Activated CD4-positive, alpha-beta T cell treated with anti-CD3 and anti-CD28 coated beads for 36 hours (primary cell): ENCODE measurements at places on chromosomes 7 and 10. TPM values are rescaled to one million over a fixed set of nuclear protein-coding genes. Genes with fewer than 3 reads are reported as not detected.

- H3K27ac ChIP-seq, result no peak overlapping the region
- peaks cover 1% of the 10 kb centered on the region for H3K27me3 ChIP-seq
- no peaks in the 10 kb centered on the region for H3K4me1 ChIP-seq
- no peaks in the 10 kb centered on the region for H3K36me3 ChIP-seq
- H3K4me3 ChIP-seq, result no peak overlapping the region
These were observed 179.7 kb downstream of the CFTR start for GRCh38 chr7:117659531-117660011.

GRCh38 chr7:29946428-29947186 is 43.0 kb downstream of the SCRN1 start:
- H3K27ac ChIP-seq, result no peak overlapping the region
- DNase-seq, result no peak
- no peaks in the 10 kb centered on the region for H3K36me3 ChIP-seq
- no peak overlapping the region for H3K4me3 ChIP-seq

DNA sequence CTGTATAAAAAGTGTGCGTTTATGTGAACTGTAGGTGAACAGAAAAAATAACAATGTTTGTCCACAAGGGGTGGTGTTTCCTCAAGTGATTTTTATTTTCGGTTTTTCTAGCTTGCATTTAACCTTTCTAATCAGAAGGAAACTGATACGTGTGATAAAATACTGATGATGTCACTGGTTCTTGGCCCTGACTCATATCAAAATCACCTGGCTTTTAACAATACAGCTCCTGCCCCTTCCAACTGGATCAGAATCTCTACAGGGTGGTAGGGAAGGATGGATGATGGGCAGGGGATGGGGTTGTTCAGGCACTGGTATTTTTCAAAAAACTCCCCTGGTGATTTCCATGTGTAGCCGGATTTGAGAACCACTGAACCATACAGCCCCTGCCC is 10.9 kb downstream of the NPFFR1 start:
- peaks cover 23% of the 10 kb centered on the region for H3K4me1 ChIP-seq
- H3K4me3 ChIP-seq, result no peak overlapping the region
- no peak overlapping the region for H3K27ac ChIP-seq
- H3K27me3 ChIP-seq, result no peaks in the 10 kb centered on the region
- peak; percentile 20 for DNase-seq

The ITPRID1 gene
- total RNA-seq, result not detected

The IPMK gene
- 7.1 TPM for total RNA-seq

DNA sequence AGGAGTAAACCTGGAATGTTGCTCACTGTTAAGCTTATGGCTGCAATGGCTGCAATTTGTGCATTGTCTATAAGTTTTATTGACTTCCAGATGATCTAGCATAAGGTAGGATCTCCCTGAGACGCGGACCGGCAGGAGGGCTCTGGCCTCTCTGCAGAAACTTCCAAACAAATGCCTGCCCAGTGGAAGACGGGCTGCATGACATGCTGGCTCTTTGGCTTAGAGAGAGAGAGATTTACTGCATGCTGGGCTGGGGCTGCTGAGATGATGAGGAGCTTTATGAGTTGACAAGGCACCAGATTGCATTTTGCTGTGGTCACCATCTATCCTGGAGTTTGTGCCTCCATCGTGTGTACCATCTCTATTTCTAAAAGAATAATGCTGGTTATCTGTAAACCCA is 193.2 kb downstream of the GALNT17 start:
- no peaks in the 10 kb centered on the region for H3K4me1 ChIP-seq

DNA sequence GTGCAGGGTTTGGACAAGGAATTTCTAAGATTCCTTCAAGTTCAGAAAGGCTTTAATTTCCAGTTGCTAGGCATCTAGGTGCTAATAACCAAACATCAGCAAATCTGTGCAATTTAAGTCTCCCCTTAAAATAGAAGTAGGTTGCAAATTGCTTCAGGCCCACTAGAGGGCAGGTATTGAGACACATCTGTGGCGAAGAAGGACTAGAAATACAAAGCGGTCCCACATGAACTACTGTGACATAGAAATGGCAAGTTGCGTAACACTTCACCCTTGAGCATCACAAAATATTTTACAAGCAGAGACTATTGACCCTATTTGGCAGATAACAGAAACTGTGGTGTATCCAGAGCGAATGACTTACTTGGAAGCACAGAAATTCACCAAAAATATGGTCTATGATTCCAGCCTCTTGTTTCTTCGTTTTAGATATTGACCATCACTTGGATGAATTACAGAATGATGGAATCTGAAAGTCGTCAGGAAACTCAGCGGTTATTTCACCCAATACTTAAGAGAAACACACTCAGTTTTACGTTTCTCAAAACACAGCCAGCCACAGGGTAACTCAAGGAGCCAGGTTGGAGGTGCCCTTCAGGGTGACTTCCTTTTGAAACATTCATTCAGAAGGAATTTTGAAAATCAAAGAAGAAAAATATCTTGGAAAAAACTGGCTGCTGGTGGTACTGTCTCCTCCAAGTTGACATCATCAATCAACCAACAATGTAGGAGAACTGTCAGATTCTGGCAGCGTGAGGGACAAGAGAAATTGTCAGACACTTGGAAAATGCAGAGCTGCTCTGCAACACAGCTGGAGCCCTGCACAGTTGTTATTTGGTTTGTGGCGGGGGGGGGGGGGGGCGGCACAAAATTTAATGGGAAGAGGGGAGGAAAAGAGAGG is 256.3 kb upstream of the MINDY3 start:
- DNase-seq, result peak; percentile 16
- H3K4me1 ChIP-seq, result no peaks in the 10 kb centered on the region
- no peak overlapping the region for H3K4me3 ChIP-seq

GRCh38 chr10:87691506-87692070 is 31.9 kb downstream of the PAPSS2 start:
- H3K4me3 ChIP-seq, result no peak overlapping the region
- no peaks in the 10 kb centered on the region for H3K36me3 ChIP-seq
- H3K27me3 ChIP-seq, result no peaks in the 10 kb centered on the region
- no peaks in the 10 kb centered on the region for H3K4me1 ChIP-seq
- no peak overlapping the region for H3K27ac ChIP-seq
- DNase-seq, result no peak

- no peak overlapping the region for H3K27ac ChIP-seq
- H3K4me3 ChIP-seq, result no peak overlapping the region
- H3K36me3 ChIP-seq, result no peaks in the 10 kb centered on the region
- H3K4me1 ChIP-seq, result no peaks in the 10 kb centered on the region
- peaks cover 2% of the 10 kb centered on the region for H3K27me3 ChIP-seq
These were observed 52.8 kb downstream of the C10orf90 start for GRCh38 chr10:126617733-126618132.

The ACHE gene
- not detected for total RNA-seq

The TMEM270 gene
- not detected for total RNA-seq

GRCh38 chr10:74983383-74983782 is 128.1 kb upstream of the SAMD8 start:
- peaks cover 9% of the 10 kb centered on the region for H3K4me1 ChIP-seq
- H3K4me3 ChIP-seq, result no peak overlapping the region
- H3K36me3 ChIP-seq, result peaks cover 19% of the 10 kb centered on the region
- DNase-seq, result no peak

DNA sequence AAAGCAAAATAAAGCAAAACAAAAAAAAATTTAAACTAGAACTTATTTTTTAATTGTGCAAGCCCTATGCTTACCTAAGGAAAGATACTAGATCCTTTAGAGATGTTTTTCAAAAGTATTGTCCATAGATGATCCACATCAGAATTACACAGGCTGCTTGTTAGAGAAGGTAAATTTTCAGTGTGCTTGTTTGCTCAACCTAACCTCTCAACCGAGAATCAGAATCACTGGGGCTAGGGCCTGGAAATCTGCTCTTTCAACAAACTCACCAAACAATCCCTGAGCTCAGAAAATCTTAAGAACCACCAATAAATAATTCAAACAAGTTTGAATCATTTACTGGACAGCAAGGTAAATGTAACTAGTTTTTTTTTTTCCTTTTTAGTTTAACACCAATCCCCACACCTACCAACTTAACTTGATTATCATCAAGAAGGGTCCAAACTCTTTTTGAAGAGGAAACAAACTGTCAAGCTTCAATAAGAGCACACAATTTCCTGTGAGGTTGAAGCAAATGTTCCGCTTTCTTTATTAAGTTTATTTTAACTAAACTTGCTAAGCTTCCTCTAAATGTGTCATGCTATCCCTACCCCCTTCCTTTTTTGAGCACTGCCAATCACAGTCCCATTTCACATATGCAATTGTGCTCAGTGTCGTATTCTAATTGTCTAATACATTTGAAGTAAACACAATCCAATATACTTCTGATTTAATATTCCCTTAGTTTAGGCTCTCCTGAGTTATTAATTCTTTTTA is 7.4 kb upstream of the TSPAN33 start:
- peaks cover 23% of the 10 kb centered on the region for H3K4me1 ChIP-seq
- H3K27me3 ChIP-seq, result no peaks in the 10 kb centered on the region
- H3K36me3 ChIP-seq, result no peaks in the 10 kb centered on the region
- H3K27ac ChIP-seq, result peak overlapping the region; percentile 79
- DNase-seq, result no peak

DNA sequence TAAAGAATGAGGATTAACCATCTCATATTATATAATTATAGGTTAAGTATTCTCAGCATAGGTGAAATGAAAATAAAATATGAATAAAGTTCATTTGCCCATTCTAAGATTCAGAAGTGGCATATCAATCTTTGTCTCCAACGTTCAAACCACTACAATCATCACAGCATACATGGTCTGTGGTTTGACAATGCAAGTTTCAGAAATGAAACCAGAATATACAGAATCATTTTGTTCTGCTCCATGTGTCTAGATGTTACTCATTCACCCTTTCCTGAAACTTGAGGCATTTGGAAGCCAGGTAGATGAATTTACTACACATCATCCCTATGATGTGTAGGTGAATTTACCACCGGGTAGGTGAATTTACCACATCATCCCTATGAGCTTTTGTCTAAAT is 44.5 kb upstream of the PPP1R3A start:
- H3K36me3 ChIP-seq, result no peaks in the 10 kb centered on the region
- no peaks in the 10 kb centered on the region for H3K27me3 ChIP-seq
- no peak overlapping the region for H3K4me3 ChIP-seq
- no peak for DNase-seq
- no peaks in the 10 kb centered on the region for H3K4me1 ChIP-seq
- H3K27ac ChIP-seq, result no peak overlapping the region

- peaks cover 14% of the 10 kb centered on the region for H3K4me1 ChIP-seq
- H3K27me3 ChIP-seq, result peaks cover 1% of the 10 kb centered on the region
- no peaks in the 10 kb centered on the region for H3K36me3 ChIP-seq
- H3K27ac ChIP-seq, result no peak overlapping the region
These were observed 85.0 kb upstream of the ZNF800 start for GRCh38 chr7:127477295-127478023.

DNA sequence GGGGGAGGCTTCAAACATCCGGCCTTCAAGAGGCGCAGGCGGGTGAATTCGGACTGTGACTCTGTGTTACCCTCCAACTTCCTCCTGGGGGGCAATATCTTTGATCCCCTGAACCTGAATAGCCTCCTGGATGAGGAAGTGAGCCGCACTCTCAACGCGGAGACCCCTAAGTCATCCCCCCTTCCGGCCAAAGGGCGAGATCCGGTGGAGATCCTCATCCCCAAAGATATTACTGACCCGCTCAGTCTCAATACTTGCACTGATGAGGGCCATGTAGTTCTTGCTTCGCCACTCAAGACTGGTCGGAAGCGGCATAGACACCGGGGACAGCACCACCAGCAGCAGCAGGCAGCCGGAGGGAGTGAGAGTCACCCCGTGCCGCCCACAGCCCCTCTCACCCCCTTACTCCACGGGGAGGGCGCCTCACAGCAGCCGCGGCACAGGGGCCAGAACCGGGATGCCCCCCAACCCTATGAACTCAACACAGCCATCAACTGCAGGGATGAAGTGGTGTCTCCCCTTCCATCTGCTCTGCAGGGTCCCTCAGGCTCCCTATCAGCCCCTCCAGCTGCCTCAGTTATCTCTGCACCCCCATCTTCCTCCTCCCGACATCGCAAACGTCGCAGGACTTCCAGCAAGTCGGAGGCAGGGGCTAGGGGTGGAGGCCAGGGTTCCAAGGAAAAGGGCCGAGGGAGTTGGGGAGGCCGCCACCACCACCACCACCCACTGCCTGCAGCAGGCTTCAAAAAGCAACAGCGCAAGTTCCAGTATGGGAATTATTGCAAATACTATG is 1.1 kb downstream of the MEPCE start:
- peaks cover 54% of the 10 kb centered on the region for H3K36me3 ChIP-seq
- peak; percentile 76 for DNase-seq
- peaks cover 52% of the 10 kb centered on the region for H3K4me1 ChIP-seq
- H3K27ac ChIP-seq, result peak overlapping the region; percentile 93
- H3K4me3 ChIP-seq, result peak overlapping the region; percentile 77
- no peaks in the 10 kb centered on the region for H3K27me3 ChIP-seq

DNA sequence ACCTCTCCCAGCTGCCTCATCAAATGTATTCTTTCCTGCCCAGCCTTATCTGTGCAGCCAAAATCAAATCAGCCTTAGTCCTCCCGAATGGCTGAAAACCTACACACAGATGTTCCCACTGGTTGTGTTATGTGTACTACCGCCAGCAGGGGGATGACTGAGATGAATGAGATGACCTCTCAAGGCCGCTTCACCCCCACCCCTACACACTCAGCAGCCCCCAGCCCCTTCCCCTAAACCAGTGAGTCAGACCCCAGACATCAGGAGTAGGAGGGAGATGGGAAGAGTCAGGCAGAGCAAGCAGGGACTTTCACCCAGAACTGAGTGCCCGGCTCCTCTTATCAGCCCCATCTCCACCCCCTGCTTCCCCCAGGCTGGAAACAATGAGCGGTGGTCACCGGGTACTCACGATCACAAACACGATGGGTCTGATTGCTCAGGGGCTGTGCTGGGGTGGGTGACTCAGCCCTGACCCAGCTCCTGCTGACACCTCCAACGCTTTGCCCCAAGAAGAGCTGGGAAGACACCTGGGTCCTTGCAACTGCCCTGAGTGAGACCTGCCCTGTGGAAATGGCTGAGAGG is 6.5 kb upstream of the C10orf105 start:
- H3K27me3 ChIP-seq, result no peaks in the 10 kb centered on the region
- peak overlapping the region; percentile 96 for H3K27ac ChIP-seq
- H3K4me1 ChIP-seq, result peaks cover 84% of the 10 kb centered on the region

DNA sequence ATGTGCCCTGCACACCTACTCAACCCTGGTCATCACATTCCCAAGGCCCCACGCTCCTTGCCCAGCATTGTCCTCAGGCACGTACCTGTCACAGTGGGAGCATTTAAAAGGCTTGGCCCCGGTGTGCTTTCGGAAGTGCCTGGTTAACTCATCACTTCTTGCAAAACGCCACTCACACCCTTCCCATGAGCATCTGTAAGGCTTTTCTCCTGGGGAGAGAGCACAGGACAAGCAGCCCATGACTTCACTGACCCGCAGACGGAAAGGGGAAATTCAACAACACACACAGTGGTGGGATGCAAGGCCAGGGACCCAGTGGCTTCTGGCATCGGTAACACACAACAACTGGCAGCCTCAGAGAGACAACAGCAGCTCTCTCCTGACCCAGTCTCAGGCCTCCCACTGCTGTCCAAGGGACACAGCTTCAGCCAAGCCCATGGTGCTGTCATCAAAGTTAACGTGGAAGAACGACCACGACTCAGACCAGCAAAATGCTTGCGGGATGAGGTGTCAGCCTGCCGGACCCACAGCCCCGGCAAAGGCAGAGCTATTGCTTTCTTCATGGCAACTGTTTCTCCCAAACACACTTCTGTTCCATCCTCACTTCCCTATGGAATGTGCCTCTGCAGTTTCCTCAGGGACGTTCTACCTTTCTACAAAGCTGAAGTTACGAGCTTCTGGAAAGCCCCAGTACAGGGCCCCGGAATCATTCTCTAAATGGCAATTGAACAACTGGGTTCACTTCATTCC is 4.8 kb downstream of the KLF6 start:
- peak overlapping the region; percentile 82 for H3K4me3 ChIP-seq
- peaks cover 66% of the 10 kb centered on the region for H3K4me1 ChIP-seq
- no peaks in the 10 kb centered on the region for H3K27me3 ChIP-seq
- peak overlapping the region; percentile 97 for H3K27ac ChIP-seq
- no peak for DNase-seq
